Colonic mucosa (tissue), 4 donors: ENCODE measurements at places on chromosomes 12 and 14. TPM values are rescaled to one million over a fixed set of nuclear protein-coding genes. Genes with fewer than 3 reads are reported as not detected.
A peak's percentile ranks its signal among the peaks of the same experiment; 100 is the strongest.

CLEC4E gene
- total RNA-seq, result 1.5 TPM

KRT82 gene
- total RNA-seq, result not detected

- no peak for DNase-seq
These were observed 241.6 kb downstream of the NUBPL start for GRCh38 chr14:31802838-31803237.

RHNO1 gene
- 18.3 TPM for total RNA-seq

GRCh38 chr12:79375050-79375449, 315.7 kb downstream of the PAWR start:
- DNase-seq, result no peak

- peak; percentile 45 for DNase-seq
These were observed 74.2 kb upstream of the NAP1L1 start for GRCh38 chr12:76158518-76159321.

CMA1 gene
- total RNA-seq, result 1.3 TPM

LMO3 gene
- 8.1 TPM for total RNA-seq

- no peak for DNase-seq
These were observed at the start of gene DTX1 for GRCh38 chr12:113056631-113057488. Gene DTX1 (plus strand): TSS chr12:113056730. CDS start chr12:113058193, 1,463 bp downstream.

GNB3 gene
- 0.72 TPM for total RNA-seq

GRCh38 chr14:71271166-71271945, 364.1 kb downstream of the PCNX1 start:
- no peak for DNase-seq

GRCh38 chr12:118073768-118074167, 12.8 kb upstream of the WSB2 start:
- no peak for DNase-seq

DNA sequence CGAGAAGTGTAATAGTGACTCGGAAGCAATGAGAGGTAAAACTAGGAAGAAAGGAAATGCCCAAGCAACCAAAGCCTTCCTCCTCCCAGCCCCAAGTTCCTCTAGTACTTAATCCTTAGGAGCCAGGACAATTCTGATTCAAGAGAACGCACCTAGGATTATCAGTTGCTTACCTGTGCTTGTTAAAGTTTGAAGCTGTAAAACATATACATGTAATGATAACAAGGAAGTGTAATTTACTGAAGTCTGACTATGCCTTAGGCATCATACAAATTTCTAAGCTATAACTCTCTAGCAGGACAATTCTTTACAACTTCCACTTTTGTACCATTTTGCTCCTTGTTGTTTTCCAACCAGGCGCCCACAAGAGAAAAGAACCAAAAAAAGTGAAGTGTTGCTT, 92.8 kb upstream of the OSBPL8 start:
- DNase-seq, result no peak

DNA sequence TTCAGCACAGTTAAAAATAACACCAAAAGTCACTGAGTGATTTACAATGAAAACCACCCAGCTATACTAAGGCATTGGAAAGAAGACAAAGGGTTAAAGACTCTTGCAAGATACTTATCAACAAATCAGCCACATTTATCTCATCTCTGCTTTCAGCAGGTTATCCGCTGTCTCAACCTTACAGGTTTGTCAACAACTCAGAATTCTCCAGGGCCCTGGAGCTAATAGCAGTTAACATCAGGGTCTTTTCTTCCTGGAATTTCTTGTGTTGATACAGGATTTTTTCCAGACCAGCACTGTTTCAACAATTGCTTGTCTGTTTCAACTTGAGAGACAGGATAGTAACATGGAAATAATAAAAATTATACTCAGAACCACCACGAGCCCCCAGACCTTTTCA, 3.5 kb downstream of the PKP2 start:
- no peak for DNase-seq

DNA sequence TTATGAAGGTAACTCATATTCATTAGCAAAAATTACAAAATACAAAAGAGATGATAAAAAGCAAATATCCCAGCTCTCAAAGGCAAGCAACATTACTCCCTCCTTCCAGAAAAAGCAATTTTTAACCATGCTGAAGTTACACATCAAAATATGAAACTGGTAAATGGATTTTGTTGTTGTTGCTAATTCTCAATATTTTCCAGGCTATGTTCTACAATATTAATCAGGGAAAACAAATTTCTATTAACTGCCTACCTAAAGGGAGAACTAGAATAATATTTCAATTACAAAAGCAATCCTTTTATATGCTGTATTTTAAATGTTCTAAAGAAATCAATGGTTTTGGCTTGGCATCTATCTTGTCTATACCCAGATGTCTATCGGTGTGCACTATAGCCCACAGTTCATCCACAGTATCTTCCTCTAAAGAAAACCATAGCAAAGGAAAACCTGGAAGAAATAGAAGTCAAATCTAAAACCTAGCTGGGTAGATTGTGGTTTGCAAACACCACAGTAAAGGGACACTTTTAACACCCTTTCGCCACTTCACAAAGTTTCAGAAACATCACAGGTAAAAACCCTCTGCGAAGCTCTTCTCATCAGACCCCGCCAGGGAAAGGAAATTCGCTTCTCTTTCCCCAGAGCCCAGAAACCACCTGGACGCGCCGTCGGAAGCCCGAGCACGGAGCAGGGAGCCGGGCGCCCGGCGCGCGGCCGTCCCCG, 32.0 kb downstream of the TC2N start:
- peak; percentile 52 for DNase-seq

- no peak for DNase-seq
These were observed 46.0 kb upstream of the HIF1A start for GRCh38 chr14:61649283-61649682.

PSMC6 gene
- total RNA-seq, result 76.8 TPM

MAGOHB gene
- 13.9 TPM for total RNA-seq

DNA sequence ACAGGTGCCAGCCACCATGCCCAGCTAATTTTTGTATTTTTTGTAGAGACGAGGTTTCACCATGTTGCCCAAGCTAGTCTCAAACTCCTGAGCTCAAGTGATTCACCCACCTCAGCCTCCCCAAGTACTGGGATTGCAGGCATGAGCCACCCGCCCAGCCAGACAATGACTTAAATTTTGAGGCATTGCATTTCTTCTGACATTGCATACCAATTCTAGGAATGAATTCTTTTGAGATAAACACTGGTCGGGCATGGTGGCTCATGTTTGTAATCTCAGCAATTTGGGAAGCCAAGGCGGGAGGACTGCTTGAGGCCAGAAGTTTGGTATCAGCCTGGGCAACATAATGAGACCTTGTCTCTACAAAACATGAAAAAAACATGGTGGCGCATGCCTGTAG, 2.5 kb upstream of the CELA1 start:
- DNase-seq, result no peak

DNA sequence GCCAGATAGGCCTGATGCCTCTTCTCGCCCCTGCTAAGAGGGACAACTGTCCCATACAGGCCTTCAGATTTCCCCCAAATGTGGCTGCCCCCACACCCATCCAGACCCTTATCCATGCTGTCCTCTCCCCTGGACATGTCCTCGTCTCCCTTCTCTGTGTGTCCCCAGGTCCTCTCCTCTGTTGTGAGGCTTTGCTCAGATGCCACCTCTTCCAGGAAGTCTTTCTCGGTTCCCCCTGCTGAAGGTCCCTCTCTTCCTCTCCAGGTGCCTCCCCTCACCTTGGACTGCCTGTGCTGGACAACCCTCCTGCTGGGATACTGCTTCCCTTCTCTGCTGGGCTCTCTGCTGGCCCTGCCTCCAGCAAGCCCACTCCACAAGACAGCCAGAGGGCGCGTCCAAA, 33.7 kb downstream of the BEGAIN start:
- DNase-seq, result no peak

TEX52 gene
- not detected for total RNA-seq

- no peak for DNase-seq
These were observed 78.0 kb downstream of the SLC25A47 start for GRCh38 chr14:100401031-100401692.

DNA sequence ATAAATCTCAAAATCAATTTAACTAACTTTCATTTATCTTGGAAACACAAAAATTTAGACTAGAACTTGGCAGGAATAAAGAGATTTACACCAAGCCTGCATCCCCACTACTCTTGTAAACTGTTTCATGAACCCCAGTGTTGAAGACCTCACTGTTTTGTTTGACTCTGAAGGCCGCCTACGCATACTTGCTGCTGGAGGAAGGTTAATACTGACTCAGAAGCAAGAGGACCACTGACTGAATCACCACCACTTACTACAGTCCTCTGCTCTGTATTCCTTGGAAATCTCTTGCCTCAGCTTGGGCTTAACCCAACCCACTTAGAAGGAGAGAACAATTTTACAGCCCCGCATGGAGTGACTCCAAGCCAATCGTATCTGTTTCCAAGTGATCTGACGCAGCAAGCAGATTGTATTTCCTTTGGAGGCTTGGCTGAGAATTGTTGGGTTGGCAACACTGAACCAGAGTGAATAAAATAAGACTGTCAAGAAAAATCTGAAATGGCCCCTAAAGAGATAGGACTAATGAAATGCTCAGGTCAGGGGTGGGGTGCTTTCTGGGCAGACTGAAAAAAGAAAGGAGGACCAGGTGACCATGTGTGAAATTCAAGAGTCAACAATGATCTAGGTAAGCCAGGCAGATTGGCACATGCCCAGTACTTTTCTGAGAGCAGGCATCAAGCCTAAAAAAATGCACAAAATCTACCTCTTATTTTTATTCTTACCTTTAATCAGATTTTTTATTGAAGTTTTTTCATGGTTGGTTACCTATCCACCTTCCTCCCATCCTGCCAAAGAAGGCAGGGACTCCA, 248.6 kb downstream of the ZFP36L1 start:
- DNase-seq, result peak; percentile 60

GRCh38 chr12:124392271-124392666, 97.4 kb downstream of the RFLNA start:
- DNase-seq, result peak; percentile 43

SLC35E3 gene
- 7.1 TPM for total RNA-seq

RTN1 gene
- total RNA-seq, result 0.84 TPM

HSPB8 gene
- 30.8 TPM for total RNA-seq

DNA sequence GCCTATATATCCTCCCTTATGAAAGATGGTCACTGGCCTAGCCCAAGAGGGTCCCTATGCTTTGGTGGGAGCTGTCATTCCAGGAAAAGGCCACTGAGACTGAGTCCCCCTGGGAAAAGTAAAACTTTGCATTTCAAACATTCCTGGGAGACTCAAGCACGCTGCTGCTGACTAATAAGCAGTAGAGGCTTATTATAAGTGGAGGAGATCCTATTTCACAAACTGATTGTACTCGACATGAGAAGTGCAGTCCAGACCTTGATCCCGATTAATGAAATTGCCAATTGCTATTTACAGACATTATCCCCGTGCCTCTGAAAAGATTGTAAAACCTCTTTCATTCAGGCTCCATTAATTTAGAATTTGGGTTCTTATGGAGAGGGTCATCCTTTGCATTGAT, 96.6 kb downstream of the EMP1 start:
- DNase-seq, result no peak

GPRC5A gene
- total RNA-seq, result 246 TPM

DNA sequence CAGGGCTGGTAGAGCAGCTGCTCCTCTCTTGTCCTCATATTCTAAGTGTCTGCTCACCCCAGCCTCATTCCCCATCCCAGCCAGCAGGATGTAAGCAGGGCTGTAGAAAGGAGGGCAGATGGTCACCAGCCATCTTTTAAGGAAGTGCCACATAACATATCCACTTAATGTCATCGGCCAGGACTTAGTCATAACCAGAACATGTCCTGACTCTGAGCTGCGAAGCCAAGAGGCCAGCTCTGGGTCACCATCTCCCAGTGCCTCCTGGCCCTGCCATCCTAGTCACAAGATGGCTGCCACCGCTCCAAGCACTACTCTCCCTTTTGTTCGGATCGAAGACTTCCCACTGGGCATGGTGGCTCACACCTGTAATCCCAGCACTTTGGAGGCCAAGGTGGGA, 123.9 kb downstream of the PLXNC1 start:
- DNase-seq, result no peak

- DNase-seq, result no peak
These were observed 78.6 kb downstream of the KCNK13 start for GRCh38 chr14:90140298-90140955.

P2RX2 gene
- not detected for total RNA-seq

PLEKHD1 gene
- total RNA-seq, result 0.05 TPM

OTOGL gene
- total RNA-seq, result 0.08 TPM

DNA sequence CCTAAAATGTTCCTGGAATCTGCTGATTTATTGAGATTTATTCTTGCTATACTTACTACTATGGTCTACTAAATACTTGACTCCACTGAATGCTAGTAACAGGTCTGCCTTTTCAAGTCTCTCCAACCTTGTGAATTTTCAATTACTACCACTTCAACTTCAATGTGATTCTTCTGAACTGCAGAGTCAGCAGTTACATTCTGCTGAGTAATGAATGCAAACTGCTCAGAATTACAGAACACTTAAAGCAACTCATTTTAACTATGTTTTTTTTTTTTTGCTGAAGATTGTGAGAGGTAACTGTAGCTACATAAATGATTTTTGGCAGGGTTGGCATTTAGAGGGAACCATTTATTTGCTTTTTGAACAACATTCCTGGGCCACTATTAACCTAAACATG, 41.8 kb downstream of the ARF6 start:
- DNase-seq, result no peak

DNA sequence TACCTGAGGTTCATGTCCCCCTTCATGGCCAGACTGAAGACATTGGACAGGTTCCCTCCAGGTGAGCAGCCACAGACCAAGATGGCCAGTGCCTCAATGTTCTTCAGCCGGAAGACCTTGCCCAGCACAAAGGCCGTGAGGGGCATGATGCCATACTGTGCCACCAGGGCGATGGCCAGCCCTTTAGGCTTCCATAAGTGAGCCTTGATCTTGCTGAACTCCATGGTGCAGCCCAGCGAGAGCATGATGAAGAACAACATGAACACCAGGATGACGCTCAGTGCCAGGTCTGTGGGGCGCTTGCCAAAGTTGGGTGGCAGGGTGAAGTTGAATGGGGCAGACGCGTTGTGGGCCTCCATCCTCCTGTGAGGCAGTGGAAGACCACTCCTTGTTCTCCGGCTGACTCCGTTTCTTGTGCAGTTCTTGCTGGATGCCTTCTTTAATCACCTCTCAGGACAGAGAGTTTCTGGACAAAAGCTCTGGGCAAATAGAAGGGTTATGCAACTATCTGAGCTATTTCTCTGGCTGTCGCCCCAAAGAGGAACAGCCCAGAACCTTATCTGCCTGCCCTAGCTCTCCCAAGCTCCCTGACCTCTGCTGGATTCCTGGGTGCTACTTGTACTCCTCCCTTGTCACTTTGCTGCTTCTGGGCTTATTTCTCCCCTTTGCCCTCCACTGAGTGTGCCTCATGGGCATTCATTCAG, at the start of gene SLC10A1:
Gene SLC10A1, minus strand, starts transcription at position 445 of the 704 bp plus-strand sequence. Its CDS starts 86 bp downstream, at position 359.
- no peak for DNase-seq

GRCh38 chr12:21718944-21719650, 55.4 kb downstream of the KCNJ8 start:
- no peak for DNase-seq
